NCI-H524 (cell line): ENCODE measurements at places on chromosomes 1 and 21.

GRCh38 chr1:81878538-81878937 lies 77.8 kb downstream of the ADGRL2 start:
- DNase-seq = no peak

GRCh38 chr21:36132696-36133095 lies 2.2 kb upstream of the CBR3 start:
- no peak for DNase-seq

GRCh38 chr1:115194506-115194905 lies 105.2 kb upstream of the TSPAN2 start:
- no peak for DNase-seq

- DNase-seq = no peak
These were observed 219.5 kb downstream of the ZP4 start for GRCh38 chr1:237671262-237671661.

- DNase-seq = no peak
These were observed 4.6 kb upstream of the CD1A start for GRCh38 chr1:158249646-158250045.

GRCh38 chr1:41683681-41684500 lies 199.4 kb upstream of the EDN2 start:
- no peak for DNase-seq

- DNase-seq = peak; percentile 6
These were observed 24.7 kb upstream of the DMBX1 start for GRCh38 chr1:46464915-46465314.

GRCh38 chr1:58893257-58893869 lies 109.5 kb upstream of the JUN start:
- DNase-seq = peak; percentile 54

DNA sequence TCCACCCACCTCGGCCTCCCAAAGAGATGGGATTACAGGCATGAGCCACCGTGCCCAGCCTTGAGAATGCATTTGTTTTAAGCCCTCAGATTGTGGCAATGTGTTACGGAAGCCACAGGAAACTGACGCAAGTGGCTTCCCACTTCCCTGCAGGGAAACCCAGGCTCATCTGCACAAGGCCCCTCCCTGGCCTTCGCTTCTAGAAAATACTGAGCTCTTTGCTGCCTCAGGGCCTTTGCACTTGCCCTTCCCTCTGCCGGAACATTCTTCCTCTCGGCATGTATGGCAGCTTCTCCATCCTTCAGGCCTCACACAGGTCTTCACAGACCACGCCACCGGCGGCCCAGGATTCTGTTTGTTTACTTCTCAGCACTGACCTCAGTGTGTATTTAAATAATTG lies 137.0 kb upstream of the TMEM51 start:
- no peak for DNase-seq

DNA sequence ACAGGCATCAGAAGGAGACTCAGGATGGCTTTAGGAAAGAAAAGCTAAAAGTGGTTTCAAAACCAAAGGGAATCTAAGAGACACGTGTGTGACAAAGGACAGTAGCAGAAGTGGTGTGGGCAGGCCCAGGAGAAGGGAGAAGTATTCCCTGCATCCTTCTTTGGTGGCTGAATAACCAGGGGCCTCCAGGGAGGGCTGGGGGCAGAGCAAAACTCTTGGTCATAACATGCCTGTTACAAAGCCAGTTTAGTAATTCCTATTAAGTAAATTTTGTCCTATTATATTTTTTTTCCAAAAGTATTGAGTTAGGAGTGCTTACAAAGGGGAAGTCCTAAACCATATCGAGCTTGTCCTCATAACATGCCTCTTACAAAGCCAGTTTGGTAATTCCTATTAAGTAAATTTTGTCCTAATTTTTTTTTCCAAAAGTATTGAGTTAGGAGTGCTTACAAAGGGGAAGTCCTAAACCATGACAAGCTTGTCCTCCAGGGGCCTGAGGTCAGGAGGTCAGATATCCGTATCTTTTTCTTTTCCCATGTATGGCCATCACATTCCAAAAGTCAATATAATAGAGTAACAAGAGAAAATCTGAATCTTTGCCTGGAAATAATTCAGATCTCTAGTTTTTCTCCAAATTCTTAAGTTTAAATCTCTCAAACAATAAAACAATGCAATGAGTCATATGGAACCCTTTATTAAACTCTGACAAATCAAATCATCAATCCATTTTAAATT lies 509.2 kb downstream of the LTN1 start:
- DNase-seq = no peak
